ENCODE measurements at places on chromosomes 2 and 18.

DNA sequence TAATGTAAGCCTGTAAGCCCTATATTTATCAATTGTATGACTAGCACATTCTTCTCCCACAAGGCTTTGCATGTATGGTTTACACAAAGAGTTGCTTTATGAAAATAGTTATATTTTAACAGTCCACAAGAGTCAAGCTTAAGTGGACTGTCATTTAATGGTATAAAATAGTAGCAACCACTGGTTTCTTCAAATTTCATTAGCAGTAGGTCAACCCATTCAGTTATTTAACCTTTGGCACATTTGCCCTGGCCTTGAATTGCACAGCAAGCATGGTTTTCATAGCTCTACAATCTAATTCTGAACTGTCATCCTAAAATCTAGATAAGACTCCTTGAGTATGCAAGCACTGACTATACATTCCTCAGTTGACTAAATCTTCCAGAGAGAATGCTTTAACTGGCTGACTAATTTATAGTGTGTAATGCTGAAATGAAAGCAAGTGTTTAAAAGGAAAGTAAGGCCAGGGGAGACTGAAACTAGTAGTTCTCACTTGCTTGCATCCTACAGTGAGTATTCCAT, 1.8 kb downstream of the DPP4 start:
- no peak for DNase-seq

GRCh38 chr2:53913721-53914120, 54.0 kb upstream of the GPR75 start:
- no peak for DNase-seq

GRCh38 chr2:96315400-96316071, 9.6 kb upstream of the ITPRIPL1 start:
- DNase-seq: no peak

GRCh38 chr2:58341047-58341446, 99.9 kb upstream of the FANCL start:
- no peak for DNase-seq

- DNase-seq: no peak
These were observed 54.1 kb downstream of the LPIN2 start for GRCh38 chr18:2958819-2959298.

- no peak for DNase-seq
These were observed 52.2 kb upstream of the UGP2 start for GRCh38 chr2:63789338-63790020.

- DNase-seq: no peak
These were observed 202.3 kb upstream of the RAB6C start for GRCh38 chr2:129777146-129777545.

GRCh38 chr18:40094441-40094840, 1860.6 kb upstream of the PIK3C3 start:
- no peak for DNase-seq

DNA sequence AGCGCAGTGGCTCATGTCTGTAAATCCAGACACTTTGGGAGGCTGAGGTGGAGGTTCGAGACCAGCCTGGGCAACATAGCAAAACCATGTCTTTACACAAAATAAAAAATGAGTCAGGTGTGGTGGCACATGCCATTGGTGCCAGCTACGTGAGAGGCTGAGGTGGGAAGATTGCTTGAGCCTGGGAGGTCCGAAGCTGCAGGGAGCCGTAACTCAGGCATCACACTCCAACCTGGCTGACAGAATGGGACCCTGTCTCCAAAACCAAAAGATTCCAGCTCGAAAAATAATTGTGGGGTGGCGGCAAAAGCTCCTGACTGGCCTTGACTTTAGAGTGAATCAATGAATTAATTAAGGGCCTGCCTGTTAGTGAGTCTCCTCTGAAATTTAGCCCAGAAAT, 1.2 kb upstream of the ALPP start:
- no peak for DNase-seq

GRCh38 chr2:239279508-239280295, 121.1 kb downstream of the HDAC4 start:
- no peak for DNase-seq

DNA sequence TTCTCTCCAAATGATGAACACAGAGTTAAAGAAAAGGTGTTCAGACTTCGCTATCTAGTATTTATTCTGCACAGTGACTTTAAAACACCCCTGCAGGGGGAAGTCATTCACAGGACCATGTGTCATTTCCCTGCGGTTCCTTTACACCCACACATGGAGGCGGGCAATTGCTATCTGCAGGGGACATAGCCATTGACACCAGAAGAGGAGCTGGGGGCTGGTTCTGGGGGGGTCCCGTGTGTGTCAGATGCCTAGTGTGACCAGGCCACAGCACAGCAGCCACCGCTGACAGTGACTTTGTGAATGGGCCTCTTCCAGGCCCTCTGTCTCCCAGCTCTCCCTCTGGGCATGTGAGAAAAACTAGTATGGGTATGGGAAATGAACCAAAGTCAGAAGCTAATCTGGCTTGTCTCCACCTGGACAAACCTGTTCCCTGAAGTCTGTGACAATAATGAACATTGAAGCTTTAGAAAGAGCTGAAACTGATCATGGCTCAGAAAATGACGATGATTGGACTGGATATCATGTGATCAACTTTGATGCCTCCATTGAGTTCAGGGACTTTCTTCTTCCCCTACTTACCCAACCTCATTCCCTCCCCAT, 7.5 kb upstream of the GBX2 start:
- no peak for DNase-seq

GRCh38 chr2:84891355-84892010, 10.6 kb upstream of the TRABD2A start:
- DNase-seq: no peak

DNA sequence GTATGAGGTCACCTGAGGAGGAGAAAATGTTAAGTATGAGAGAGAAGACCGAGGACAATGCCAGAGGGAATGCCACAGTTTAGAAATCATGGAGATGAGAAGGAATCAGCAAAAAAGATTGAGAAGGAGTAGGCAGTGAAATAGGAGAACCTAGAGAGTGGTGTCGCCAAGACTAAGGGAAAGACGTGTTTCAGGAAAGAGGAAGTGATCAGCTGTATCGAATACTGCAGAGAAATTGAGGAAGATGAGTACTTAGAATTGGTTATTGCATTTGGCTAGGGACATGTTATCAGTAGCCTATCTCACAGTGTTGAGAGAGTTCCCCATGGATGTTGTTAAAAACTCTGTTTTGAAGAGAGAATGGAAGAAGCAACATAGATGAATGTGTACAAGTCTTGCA, 112.3 kb downstream of the GALNT1 start:
- no peak for DNase-seq

GRCh38 chr18:44712025-44712424, 31.3 kb downstream of the SETBP1 start:
- no peak for DNase-seq

- no peak for DNase-seq
These were observed 126.4 kb downstream of the RNF152 start for GRCh38 chr18:61766266-61766884.

- DNase-seq: no peak
These were observed 62.6 kb downstream of the SLC40A1 start for GRCh38 chr2:189517847-189518535.

DNA sequence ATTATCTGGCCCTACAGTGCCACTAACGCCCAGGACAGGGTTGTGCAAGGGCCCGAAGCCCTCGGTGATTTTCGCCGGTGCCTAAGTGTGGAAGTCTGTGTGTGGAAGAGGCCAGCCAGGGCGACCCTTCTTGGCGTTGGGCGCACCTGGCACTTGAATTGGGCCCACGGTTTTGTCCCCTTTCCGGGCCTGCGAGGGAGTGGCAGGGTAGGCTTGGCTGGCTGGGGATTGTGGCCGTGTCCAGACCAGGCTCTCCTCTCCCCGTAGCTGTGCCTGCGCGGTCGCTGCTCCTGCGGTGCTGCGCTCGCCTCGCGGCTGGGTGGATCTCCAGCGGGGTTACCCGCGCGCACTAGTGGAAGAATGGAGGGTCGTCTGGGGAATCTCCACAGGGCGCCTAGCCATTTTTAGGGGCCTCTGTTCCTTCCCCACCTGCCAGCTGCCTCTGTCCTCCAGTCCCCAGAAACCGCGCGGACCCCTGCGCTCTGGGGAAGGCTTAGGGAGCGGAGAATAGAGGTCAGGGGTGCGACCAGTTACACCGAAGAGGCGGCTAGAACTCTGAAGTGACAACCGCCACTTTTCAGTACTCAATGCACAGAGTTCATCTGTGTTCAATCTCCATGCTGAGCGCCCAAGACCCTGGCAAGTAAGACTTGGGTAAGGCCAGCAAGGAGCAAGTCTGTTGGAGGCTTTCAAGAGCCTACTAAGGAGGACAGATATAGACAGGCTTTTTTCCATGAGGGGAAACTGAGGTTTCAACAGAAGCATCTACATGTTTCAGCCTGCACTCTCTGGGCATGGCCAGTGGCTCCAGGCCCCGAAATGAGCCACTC, 16.0 kb downstream of the EVX2 start:
- no peak for DNase-seq

- peak; percentile 95 for DNase-seq
These were observed 68.2 kb downstream of the HS1BP3 start for GRCh38 chr2:20582600-20583221.

DNA sequence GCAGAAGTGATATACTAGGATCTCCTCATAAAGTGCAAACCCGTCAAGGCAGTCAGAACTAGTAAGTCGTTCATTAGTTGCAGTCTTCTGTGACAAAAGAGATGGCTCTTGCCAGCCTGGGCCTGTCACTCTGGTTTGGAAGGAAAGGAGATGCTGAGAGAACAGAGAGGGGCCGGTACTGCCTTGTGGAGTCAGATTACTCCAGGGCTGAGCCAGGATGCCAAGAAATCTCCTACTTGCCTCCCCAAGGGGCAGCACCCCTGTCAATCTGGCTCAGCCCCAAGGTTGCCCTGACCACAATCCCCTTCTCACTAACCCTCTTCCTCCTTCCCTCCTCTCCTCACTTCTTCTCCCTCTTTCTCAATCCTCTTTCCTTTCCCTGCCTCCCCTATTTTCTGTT, 62.9 kb upstream of the ASPRV1 start:
- DNase-seq: no peak

- DNase-seq: peak; percentile 65
These were observed 252.8 kb downstream of the LDLRAD4 start for GRCh38 chr18:13471198-13471845.

DNA sequence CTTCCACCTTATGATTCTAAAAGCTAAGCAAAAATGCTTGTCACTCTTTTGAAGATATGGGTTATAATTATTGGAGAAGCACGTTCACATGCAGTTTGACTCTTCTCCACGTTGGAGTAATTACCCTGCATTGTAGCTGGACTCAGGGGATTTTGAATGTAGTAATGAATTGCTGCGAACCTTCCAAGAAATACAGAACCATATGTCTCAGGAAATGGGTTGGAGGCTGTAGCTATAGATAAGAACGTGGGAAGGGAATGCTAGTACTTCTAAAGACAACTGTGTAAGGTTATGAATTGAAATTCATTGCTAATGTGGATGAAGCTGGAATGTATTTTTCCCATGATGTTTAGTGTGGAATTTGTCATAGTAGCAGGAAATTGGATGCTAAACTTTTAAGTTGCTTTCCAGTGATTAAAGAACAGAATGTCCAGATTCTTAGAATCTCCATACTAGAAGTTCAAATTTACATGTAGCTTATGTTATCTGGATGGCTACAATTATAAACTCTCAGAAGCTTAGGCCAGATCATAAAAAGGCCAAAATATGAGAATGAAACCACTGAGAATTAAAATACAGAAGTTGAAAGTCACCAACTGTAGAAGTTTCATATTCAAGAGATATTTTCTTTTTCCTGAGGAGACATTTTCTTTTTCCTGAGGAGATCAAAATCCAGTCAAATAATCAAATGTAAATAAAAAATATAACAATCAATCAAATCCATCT, 27.3 kb upstream of the SPOPL start:
- no peak for DNase-seq

DNA sequence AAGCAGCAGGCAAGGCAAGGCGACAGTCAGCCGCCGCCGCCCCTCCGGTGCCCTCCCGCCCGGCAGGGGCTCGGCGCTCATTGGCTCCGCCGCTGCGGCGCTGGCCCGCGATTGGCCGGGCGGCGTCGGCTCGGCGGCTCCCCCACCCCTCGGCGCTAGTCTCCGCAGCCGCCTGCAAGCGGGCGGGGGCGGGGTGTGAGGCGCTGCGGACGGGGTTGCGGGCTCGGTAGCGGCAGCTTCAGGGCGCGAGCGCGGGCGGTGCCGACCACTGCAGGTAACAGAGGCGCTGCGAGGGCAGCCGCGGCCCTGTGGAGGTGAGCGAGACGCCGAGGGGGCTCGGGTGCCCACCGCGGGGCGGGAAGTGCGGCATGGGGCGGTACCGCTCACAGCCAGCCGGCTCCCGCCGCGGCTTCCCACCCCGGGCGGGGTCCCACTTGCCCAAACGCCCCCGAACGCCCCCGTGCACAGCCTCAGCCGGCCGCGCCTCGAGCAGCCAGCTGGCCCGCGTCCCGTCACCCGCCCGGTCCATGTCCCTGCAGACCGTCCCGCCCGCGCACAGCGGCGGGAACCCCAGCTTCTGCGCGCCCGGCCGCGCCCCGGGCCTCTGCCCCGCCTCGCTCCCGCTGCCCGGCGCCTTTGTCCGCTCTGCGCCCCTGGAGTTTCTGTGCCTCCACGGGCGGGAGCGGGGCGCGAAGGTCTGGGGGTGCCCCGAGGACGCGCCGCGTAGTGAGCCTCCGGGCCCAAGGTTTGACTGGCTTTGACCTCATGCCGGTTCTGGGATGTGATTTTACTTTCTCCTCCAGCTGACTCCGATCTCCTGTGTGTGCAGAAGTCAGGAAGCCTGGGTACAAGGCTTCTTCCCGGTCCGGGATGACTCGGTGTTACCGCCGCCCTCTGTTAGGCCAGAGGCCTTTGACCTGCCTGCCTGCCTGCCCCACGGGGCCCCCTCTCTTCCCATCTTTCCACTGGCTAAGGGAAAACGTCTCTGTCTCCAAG, at the start of gene SANBR:
SANBR (plus strand) TSS at position 158 of the 996 bp plus-strand sequence. CDS start 4,480 bp downstream, outside the sequence.
- peak; percentile 95 for DNase-seq

DNA sequence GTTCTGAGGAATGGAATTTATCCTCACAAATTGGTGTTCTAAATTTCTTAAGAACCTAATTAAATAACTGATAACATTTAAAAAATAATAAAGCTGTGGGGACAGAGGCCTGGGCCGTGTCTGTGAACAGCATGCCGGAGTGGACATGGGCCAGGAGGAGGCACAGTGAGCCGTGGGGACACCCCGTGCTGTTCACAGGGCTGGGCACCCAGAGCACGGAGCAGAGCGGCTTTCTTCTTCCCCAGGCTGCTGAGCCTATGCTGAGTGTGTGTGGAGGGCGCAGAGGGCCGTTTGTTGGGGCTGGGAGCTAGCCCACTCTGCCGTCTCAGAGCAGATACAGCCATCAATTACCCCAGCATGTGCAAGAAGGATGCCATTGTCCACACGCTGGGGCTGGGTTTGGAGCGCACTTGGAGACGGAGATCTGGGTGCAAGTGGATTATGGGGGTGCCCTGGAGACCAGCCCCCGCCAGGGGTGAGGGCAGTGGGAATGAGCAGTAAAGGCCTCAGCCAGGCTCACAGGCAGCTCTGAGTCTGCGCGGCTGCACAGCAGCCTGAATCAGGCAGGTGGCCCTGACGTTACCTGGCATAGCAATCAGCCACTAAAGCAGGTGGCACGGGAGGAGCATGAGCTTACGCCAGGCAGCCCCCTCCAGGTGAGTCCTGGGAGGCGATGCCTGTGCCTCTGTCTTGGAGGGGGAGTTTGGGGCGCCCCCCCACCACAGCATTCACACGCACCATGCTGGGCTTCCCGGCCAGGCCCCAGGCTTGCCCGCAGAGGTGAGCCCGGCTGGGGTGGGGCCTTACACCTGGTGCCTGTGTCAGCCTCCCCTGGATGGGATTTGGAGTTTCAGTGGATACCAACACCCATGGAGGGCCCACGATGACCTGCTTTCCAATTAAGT, 52.1 kb upstream of the SLC66A3 start:
- DNase-seq: no peak

Data from Ammon's horn (tissue), 1 donor.